Right ventricle myocardium inferior (tissue), 1 donor: ENCODE measurements at places on chromosomes 4 and X. TPM values are rescaled to one million over a fixed set of nuclear protein-coding genes. Genes with fewer than 3 reads are reported as not detected.

Gene FAM90A26
- total RNA-seq = not detected

Gene NALF2
- total RNA-seq = 41.1 TPM

Gene SAGE1
- not detected for total RNA-seq

Gene DCHS2
- total RNA-seq = not detected

Gene FGF5
- 1.6 TPM for total RNA-seq

Gene NMU
- total RNA-seq = not detected

Gene TNMD
- total RNA-seq = 0.19 TPM
